ENCODE measurements at places on chromosomes 13 and 19.

DNA sequence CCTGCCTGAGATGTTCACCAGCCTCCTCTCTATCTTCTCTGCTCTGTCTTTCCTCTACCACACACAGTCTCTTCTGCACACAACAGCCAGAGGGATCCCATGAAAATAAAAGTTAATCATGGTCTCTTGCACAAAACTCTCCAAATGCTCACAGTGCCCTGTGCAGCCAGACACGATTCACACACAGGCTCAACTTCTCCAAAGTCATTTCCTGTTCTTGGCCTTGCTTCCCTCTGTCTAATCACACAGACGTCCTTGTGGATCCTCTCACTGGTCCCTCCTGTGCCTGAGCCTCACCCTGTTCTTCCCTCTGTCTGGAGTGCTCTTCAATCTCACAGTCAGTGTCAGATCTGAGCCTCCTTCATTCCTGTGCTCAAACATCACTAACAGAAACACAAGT is 7.8 kb downstream of the SIGLEC12 start:
- no peak for DNase-seq

GRCh38 chr19:30881930-30882329 is 467.3 kb downstream of the TSHZ3 start:
- no peak for DNase-seq

- no peak for DNase-seq
These were observed 2.2 kb upstream of the COLGALT1 start for GRCh38 chr19:17553256-17553655.

DNA sequence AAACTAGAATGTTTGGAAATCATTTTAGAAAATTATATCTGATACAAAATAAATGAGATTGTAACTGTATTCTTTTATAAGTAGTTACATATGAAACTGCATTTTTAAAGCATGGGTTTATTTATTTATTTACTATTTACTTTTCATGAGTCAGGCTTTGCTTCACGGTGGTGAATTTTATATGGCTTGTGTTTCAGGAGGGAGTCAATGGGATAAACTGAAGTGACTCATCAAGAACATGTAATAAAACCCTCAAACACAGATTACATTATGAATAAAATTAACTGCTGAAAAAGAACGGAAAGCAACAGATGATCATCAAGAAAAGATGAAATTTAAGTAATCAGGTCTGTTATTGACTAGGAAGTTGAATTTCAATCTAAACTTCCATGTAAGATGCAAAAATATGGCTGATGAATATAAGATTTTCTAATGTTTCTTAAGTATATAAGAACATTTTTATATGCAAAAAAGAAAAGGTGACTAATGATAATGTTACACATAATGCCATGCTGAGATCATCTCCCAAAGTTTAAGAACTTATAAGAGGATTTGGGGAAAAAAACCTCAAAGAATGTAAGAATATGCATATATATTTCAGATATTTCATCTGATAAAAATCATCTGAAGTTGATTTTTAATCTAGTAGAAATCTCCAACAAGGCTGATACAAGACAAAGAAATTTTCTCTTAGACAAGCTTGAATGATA is 383.6 kb downstream of the SLITRK1 start:
- no peak for DNase-seq

DNA sequence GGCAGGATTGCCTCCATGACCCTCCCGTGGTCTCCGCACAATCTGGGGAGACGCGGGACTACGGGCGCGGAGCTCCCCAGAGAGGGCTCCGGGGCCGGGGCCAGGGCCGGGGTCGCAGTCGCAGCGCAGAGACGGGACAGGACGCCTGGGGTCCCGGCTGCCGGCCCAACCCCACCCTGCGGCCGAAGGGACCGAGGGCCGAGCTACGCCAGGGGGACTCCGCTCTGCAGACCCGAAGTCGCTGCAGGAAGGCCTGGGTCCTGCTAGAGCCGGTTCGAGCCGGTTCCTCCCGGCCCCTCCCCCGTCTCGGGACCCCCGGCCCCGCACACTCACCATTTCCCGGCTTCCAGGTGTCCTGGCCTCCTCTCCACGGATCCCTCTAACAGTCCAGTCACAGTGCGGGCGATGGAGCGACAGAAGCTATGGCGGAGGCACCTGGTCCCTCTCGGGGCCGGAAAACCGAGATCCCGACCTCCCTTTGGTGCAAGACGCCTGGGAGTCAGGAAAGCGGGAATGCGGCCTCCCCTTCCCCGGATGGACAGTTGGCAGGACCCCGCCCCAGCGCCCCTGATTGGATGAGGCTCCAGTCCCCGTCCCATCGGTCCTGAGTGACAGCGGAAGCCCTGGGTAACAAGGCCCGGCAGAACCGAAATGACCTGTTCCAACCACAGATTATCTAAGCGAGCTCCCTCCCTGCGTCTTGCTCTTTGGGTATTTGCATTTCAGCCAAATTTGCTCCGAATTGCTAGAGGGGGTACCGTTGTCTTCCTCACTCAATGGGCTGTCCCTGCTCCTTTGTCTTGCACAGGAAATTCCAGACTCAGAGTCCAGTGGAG is at the start of gene ZNF625:
Gene ZNF625, minus strand, starts transcription at position 512 of the 836 bp plus-strand sequence. Its CDS starts 176 bp downstream, at position 336.
- no peak for DNase-seq

DNA sequence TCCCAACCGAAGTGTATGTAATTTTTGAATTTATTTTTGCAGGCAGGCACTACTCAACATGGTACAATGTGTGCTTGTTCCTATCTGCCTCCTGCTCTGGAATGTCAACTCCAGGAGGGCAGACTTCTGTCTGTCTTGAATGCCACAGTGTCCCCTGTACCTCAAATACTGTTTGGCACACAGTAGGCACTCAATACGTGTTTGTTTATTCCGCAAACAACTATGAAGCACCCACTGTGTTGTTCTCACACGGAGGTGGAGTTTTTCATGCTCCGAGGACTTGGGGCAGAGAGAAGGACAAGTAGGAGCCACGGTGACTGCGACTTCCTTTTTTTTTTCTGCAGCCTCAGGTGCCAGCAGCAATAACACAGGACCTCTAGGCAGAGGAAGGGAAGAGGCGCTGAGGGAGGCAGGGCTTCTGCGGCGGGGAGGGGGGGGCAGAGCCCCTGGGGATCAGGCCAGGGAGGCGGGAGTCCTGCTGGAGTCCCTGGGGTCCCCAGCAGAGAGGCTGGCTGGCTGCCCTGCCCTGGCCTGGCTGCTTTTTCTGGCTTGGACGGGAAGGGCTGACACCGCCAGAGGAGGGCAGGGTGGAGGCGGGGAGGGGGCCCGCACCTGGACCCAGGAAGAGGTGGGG is 29.3 kb upstream of the TNFAIP8L1 start:
- DNase-seq, result no peak

DNA sequence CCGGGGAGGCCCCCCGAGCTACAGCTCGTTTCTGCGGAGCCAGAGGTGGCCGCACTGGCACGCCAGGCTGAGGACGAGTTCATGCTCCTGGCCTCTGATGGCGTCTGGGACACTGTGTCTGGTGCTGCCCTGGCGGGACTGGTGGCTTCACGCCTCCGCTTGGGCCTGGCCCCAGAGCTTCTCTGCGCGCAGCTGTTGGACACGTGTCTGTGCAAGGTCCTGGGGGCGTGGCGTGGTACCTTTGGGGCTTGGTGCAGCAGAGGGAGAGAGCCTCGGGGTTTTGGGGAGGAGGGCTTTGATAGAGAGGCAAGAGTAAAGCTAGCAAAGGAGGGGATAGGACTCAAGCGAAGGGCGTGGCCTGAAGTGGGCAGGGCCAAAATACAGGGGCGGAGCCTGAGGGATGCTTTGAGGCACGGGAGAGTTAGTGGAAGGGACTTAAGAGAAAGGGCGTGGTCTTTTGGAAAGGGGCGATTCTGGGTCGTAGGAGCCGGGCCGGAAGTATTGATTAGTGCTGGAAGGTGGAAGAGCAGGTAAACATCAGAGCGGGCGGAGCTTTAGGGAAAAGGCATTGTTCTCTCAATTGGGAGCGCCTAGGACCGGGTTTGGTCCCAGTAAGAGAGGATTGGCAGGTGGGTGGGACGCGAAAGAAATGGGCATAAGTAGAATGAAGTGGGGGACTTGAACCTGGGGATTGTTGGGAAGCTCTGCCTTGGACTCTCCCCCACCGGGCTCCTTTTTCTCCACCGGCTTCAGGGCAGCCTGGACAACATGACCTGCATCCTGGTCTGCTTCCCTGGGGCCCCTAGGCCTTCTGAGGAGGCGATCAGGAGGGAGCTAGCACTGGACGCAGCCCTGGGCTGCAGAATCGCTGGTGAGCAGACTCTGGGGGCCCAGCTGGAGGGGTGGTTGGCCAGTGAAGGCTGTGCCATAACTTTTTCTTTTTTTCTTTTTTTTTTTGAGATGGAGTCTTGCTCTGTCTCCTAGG is 1.2 kb downstream of the PPM1N start:
- peak; percentile 39 for DNase-seq

- DNase-seq, result peak; percentile 9
These were observed 14.0 kb downstream of the SCGB2B2 start for GRCh38 chr19:34662919-34663318.

DNA sequence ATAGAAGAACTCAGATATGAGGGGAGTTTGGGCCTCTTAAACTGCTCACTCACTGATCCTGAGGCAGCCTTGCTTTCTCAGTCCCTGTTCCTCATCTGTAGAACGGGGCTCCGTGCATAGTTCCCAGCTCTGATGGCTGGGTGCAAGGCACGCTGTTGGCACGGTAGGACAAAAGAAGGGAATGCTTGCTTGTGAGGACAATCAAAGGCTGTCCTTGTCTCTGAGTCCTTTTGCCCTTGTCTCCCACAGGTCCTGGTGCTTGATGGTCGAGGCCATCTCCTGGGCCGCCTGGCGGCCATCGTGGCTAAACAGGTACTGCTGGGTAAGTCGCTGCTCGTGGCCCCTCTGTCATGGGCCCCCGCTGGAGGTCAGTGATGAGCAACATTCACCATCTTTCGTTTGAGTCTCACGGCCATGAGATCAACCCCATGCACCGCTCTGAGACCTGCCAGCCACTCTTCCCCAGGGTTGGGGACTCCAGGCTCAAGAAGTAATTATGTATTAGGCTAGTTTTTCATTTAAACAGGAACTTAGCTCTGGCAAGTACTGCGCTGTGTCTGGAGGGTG is 2.3 kb downstream of the RPL13A start:
- no peak for DNase-seq

All from activated naive CD8-positive, alpha-beta T cell treated with anti-CD3 and anti-CD28 coated beads, Interleukin-2, amount 50 U/mL, for 16 hours (primary cell).